Stimulated activated naive CD4-positive, alpha-beta T cell (primary cell): ENCODE measurements at places on chromosomes 5 and 9.

DNA sequence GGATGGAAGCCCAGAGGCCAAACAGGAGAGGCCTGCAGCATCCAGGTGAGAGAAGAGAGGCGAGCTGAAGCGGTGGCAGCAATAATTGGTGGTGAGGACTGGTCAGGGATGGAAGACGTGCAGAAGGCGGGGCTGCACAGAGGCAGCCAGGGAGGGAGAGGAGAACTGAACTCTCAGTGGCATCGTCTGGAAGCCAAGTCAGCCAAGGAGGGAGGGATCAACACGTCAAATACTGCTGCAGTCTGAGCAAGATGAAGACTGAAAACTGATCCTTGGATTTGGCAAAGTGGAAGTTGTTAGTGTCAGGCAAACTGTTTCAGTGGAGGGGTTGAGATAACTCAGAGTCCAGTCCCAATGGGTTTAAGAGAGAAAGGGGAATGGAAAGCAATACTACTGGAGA is 145.4 kb downstream of the CDK5RAP2 start:
- DNase-seq: no peak

DNA sequence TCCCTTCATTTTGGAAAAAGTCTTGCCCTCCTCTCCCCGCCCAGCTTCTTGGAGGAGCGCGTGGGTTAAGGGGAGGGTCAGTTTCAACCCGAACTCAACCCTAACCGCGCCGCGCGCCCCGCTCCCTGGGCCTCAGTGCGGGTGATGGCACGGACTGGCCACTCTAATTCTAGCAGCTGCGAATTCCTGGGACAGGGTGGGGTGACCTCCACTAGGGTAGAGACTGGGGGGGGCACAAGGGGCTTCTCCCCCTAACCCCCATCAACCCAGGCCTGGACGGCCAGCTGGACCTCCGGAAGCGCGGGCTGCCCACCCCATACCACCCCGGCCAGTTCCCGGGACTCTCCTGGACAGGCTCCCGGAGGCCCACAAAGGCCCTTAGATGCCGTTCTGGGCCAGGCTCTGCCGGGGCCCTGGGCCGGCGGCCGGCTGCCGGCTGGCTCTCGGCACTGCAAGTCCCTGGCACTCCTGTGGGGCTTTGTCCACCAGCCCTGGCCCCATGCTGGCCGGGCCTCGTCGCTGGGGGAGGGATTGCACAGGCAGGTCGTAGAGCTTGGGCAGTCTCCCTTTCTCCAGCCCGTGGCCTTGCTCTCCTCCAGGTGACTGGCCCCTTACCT is 7.2 kb upstream of the PSD2 start:
- no peak for DNase-seq

- DNase-seq: no peak
These were observed 98.7 kb downstream of the PAX5 start for GRCh38 chr9:36935332-36935731.

DNA sequence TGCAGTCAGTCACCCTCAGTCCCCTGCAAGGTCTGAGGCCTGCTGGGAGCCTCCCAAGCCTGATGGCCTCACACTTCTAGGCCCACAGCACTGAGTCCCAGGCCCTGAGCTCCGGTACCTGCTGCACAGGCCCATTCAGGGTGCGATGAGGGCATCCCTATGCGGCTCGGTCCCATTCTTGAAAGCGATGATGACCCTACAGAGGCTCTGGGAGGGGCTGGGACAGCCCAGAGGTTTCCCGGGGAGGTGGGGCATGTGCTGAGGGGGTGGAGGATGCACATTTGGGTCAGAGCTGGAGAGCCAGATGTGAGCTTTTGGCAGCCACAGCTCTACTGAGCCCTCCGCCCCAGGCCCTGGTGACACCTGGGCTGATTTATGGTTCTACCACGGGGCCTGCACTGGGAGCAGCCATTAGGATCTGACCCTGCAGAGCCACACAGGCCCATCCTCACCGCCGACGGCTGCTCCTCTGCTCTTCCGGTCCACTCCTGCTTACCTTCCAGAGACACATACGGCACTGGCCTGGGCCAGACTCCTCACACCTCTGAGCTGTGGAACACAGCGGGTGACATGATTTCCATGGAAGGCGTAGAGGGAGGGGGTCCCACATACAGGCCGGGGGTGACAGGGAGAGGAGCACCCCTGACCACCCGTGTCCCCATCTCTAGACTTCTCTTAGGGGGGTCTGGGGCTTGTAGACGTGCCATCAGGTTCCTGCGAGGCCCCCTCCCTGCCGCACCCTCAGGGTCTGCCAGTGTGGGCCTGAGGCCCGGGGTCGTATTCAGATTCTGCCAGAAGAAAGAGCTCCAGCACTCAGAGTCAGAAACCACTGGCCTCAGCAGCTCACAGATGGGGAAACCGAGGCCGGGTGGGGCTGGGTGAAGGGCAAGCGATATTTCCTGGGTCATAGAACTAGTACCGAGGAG is 53.4 kb downstream of the COL23A1 start:
- no peak for DNase-seq

DNA sequence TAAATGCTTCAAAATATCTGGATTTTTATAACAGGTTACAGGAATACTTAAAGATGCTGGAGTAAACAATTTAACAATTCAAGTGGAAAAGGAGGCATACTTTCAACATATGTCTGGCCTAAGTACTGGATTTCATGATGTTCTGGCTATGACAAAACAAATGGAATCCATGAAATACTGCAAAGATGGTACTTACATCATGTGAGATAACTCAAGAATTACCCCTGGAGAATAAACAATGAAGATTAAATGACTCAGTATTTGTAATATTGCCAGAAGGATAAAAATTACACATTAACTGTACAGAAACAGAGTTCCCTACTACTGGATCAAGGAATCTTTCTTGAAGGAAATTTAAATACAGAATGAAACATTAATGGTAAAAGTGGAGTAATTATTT is 35.6 kb downstream of the SLC30A5 start:
- DNase-seq: no peak

GRCh38 chr5:88214655-88215054 is 54.0 kb downstream of the TMEM161B start:
- DNase-seq: no peak

DNA sequence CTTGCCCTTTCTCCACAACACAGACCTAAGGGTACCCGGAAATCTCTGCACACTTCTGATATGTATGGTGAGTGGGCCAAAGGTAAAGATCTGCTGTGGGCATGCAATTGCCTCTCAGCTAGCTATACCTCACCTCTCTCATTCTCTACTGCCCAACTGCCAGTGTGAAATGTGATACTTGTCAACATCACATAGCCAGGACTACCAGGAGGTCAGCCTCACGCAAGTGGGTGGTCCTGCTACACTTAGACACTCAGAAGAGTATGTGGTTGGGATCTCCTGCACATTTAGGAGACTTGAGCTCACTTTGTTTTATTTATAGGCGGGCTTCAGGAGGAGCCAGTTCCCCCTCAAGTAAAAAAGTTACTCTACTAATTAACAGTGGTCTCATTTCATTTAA is 88.0 kb upstream of the MAN2A1 start:
- DNase-seq: no peak

DNA sequence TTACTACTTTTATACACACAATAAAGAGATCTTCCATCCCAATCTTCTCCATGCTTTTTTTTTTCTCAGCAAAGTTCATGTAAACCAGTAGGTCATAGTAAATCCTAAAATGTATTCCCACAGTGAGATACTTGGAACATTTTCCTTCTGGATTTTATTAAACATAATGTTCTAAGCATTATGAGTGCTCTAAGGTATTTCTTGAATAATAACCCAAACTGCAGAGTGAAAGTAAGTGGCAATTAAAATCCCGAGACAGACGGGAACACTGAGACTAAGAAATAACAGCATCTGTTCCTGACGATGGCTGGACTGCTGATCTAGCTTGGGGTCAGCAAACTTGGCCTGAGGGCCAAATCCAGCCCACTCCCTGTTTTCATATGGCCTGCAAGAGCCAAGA is 359.8 kb downstream of the ARL15 start:
- DNase-seq: no peak

GRCh38 chr9:95125652-95126051 is 191.9 kb downstream of the FANCC start:
- no peak for DNase-seq
